ENCODE measurements at places on chromosomes 6 and 20.

- no peak for DNase-seq
These were observed 11.8 kb upstream of the FOXC1 start for GRCh38 chr6:1597924-1598323.

- no peak for DNase-seq
These were observed 44.0 kb upstream of the RNGTT start for GRCh38 chr6:89007209-89008000.

DNA sequence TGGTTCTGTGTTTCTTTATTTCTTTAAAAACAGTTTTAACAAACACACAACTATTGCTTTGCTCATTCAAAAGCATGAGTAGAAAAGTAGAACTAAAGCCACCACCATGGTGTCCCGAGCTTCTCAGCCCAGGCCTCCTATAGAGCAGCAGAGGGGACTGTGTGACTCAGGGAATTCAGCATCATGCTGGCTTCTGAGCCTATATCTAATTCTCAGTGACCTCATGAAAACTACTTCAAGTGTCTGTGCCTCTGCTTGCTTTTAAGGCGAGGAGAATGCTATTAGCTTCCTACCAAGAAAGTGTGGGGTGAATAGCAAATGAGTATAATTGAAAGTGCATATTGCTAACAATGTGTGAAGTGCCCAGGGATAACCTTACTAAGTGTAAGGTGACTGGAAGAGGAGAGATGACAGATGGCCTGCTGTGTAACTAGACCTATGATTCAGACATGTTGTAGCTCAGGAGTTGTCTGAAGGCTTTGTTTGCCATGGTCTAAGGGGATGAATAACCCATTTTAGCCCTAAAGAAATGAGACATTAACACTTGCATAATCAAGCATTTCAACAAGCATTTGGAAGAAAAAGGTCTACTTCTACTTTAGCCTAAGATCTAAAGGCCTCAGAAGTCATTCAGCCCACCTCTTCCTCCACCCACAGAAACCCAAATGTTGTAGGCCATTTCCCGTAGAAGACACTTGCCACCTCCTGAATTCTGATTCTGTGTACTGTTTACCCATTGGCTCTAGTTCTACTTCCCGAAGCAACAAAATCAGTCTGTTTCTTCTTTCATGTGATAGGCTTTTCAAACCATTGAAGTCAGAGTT lies 121.5 kb upstream of the ARG1 start:
- DNase-seq: no peak

DNA sequence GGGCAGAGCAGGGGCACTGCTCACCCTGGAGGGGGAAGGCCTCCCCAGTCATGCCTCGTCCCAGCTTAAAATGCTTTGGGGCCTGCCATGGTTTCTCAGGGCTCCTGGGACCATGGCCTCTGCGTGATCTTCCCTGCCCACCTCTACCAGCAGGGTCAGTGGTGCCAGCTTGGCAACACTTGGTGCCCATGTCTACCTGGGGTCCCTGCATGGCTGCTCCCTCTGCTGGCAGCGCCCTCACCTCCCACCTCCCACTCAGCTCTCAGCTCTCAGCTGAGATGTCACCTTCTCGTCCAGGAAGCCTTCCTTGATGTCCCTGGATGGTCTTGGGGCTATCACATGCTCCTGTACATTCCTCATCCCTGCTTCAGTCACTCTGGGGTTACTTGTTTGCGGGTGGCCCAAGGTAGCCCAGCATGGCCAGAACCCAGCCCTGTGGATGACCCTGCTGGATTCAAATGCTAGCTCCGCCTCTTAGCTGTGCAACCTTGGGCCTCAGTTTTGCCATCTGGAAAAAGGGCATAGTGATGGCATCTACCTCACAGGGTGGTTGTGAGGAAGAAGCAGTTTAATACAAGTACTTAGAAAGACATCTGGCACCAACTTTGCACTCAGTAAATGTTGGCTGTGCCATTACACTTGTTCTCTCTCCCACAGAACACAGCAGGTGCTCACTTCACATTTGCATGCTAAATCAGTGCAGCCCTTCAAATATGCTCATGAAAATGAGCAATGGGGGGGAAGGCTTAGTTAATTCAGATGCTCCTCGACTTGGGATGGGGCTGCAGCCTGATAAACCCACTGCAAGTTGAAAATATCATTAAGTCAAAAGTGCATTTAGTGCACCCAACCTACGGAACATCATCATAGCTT lies 53.5 kb upstream of the PTPN1 start:
- DNase-seq: no peak

DNA sequence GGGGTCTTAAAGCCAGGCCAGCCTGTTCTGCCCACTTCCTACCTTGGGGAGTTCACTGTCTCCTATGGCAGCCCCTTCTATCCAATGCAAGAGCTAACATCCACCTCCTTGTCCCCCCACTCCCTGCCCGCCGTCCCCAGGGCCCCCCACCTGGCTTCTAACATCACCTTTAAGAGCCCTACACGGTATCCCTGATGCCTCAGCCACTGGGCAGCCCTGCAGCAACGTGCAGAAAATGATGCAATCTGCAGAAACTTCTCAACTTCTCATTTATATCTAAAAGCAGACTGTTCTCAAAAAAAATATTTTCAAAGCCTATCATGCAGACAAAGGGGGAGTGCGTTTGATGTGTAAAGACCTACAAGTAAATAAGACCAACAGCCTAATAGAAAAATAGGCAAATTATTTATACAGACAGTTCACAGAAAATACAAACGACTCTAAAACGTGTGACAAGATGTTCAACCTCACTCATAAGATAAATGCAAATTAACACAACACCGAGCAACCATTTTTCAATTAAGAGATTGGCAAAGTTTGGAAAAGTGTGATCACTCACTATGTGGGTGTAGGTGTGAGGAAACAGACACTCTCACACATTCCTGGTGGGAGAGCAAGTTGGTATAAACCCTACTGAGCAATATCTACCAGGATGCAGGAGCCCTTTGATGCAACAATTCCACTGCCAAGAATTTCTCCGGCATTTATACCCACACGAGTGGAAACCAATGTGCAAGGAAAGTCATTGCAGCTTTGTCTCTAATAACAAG lies 15.1 kb upstream of the HCK start:
- no peak for DNase-seq

GRCh38 chr6:36285187-36285671 lies 15.4 kb downstream of the PNPLA1 start:
- no peak for DNase-seq

GRCh38 chr20:13571662-13572061 lies 67.1 kb downstream of the TASP1 start:
- no peak for DNase-seq

DNA sequence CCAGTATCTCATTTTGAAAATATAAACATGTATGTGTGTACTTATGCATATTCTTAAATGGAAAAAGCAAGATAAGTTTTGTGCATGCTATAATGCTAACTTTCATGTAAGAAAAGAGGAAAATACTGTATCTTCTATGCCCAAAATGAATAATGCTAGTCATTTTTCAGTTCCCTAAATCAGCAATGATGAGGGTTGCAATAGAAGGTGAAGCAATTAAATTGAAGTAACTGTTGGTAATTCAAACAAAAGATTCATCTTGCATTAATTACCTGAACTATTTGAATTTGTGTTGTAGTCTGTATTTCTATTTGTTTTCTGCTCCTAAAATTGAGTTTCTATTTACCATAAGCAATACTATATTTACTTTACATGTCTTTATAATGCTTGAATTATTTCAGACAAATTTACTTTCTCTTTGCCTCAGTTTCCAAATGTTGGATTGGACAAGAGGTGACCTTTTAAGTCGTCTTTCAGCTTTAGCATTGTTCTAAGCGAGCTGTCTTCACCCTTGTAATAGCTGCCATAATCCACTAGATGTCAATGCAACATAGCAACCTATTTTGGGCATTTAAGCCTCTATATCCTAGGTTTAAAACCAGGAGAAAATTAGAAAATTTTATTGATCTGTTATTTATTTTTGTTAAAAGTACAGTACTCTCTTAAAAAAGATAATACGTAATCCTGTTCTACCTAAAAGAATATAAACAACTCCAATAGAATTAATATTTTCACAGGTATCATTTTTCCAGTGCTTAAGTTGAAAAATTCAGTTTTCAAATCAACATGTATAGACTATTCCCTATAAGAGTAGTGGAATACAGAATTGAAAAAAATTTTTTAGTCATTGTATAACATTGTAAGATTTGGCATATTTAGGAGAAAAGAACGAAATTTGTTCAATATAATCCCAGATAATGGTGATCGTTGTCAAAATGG lies 52.3 kb upstream of the IFNGR1 start:
- peak; percentile 76 for DNase-seq

GRCh38 chr20:13494019-13494418 lies 144.7 kb downstream of the TASP1 start:
- no peak for DNase-seq

GRCh38 chr20:53073636-53074415 lies 101.7 kb downstream of the TSHZ2 start:
- DNase-seq: no peak

GRCh38 chr20:21577551-21577950 lies 63.7 kb upstream of the NKX2-2 start:
- no peak for DNase-seq

DNA sequence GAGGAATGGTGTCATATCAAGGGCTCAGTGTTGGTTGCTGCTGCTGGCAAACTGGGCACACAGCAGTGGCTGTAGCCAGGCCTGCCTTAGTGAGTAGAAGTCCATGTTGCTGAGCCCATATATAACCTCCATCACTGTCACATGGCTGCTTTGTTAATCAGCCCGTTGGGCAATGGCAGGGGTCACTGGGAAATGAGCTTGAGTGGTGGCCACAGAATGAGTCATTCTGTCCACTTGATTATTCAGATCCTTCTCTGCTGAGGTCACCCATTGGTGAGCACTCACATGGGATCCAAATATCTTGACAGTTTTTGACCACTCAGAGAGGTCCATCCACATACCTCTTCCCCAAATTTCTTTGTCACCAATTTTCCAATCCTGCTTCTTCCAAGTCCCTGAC lies 898.9 kb upstream of the EYS start:
- no peak for DNase-seq

GRCh38 chr6:81792826-81793225 lies 40.3 kb upstream of the TENT5A start:
- DNase-seq: no peak

DNA sequence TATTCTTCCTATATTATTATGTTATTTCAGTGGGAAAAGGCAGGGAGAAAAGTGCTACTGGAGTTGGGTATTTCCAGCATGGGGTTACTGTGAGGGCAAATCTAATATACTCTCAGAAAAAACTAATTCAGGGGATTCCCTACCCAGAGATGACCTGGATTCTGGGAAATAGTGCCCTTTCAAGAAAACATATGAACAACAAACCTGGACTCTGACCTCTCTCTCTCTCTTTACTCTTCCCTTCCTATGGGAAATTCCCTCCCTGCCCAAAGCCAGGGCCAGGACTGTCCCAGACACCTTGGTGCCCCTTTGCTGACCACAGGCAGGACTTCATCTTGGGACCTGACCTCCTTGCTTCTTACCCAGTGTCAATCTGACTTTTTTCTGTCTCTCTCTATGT lies 1.6 kb upstream of the UBD start:
- no peak for DNase-seq

- DNase-seq: no peak
These were observed 241.2 kb downstream of the TTLL2 start for GRCh38 chr6:167565884-167566599.

DNA sequence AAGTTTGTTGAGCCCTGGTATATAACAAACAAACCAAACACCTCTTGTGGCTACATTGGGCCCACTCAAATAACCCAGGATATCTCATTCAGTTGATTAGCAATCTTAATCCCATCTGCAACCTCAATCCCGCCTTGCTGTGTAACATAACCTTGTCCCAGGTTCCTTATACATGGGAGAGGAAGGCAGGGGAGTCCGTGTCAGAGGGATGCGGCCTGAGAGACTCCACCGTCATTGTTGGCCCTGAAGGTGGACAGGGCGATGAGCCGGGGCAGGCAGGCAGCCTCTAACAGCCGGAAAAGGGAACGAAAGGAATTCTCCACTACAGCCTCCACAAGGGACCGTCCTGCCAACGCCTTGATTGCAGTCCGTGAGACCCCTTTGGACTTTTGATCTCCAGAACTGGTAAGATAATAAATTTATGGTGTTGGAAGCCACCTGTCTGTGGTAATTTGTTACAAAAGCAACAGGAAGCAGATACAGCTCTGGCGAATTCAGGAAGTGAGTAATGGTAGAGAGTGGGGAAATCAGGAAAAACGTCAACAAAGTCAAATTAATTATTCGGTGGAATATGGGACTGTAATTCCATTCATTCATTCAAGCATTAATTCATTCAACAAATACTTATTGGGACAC lies 124.5 kb upstream of the SALL4 start:
- DNase-seq: no peak

DNA sequence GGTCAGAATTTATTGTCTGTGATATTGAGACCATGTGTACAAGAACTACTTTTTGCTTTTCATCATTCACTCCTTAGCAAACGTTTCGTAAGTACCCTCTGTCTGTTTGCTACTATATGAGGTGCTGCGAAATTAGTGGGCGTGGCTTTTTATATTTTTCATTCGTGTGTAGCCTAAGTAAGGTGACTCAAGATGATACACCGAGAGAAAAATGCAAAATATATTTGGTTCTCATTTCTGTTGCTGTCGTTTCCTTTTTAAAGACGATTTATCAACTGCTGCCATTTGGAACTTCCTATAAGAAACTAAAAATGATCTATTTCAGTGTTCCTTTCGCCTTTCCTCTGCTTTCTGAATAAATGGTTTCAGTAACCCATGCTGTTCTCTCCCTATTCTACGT lies 61.2 kb downstream of the VAPB start:
- no peak for DNase-seq

- peak; percentile 65 for DNase-seq
These were observed 44.8 kb downstream of the STK4 start for GRCh38 chr20:45011108-45011526.

DNA sequence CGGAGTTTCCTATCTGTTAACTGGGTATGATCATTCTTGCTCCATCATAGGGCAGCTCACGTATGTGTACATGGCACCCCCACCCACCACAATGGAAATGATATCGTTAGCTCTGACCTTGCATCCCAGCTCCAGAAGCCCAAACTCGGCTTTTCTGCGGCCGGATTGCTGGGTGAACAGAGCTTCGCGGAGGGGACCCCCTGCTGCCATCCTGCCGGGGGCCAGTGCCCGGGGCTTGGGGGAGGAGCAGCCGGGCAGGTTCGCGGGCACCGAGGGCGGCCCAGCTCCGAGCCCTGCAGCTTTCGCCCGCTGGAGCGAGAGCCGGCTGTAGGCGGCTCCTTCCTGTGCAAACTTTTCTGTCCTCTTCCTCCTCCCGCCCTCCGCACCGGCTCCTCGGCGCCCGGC lies 24.9 kb upstream of the FUCA2 start:
- DNase-seq: no peak
